ENCODE measurements at places on chromosomes 5 and 9. TPM values are rescaled to one million over a fixed set of nuclear protein-coding genes. Genes with fewer than 3 reads are reported as not detected.

- no peak for DNase-seq
These were observed 11.7 kb upstream of the SETX start for GRCh38 chr9:132366481-132366880.

DNA sequence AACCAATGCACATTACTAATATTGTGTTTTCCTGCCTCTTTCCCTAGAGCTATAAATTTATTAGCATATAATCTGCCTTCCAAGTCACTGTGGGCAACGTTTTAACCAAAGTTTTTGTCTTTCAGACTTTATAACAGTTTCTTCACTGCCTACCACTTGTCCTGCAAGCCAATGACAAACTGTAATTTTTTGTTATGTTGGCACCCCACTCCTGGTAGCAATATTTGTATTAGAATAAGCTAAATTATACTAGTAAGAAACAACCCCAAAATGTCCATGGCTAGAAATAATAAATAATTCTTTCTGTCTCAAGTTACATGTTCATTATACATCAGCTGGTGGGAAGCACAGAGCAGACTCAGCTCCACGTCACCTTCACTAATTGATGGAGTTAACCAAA is 51.7 kb downstream of the ATPSCKMT start:
- no peak for DNase-seq

DNA sequence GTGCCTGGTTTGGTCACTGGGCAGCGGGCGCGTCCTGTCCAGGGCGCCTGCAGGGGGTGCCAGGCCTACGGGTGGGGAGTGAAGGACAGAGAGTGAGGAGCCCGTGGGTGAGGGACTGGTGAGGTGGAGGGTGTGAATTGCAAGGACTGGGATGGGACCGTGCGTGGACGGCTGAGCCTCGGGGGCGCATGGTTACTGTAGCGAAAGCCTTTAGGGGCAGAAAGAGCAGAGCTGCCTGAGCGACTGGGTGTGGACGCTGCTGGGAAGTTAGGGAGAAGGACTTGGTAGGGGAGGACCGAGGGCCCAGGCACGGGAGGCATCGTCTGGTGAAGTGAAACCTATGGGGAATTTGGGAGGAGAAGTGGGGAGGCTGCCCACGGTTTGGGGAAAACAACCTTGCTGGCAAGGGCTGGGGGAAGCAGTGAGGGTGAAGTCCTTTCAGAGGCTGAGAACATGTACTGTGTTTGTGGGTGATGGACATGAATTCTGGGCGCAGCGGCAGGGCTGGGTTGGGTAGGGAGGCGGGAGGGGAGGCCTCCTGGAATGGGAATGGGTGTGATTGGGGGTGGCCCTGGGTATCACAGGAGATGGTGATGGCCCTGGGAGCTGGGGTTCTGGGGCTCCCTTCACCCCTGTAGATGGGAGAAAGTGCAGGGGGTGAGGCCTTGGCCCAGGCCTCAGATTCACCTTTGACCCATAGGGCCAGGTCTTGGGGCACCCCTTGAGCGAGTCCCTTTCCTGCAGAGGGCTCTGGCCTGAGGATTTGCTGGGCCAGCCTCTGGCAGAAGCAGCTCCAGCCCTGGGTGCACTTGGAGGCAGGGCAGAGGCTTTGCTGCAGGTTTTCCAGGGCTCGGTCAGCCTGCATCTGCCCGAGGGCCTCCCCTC is 1.7 kb upstream of the TOR4A start:
- DNase-seq, result no peak

DNA sequence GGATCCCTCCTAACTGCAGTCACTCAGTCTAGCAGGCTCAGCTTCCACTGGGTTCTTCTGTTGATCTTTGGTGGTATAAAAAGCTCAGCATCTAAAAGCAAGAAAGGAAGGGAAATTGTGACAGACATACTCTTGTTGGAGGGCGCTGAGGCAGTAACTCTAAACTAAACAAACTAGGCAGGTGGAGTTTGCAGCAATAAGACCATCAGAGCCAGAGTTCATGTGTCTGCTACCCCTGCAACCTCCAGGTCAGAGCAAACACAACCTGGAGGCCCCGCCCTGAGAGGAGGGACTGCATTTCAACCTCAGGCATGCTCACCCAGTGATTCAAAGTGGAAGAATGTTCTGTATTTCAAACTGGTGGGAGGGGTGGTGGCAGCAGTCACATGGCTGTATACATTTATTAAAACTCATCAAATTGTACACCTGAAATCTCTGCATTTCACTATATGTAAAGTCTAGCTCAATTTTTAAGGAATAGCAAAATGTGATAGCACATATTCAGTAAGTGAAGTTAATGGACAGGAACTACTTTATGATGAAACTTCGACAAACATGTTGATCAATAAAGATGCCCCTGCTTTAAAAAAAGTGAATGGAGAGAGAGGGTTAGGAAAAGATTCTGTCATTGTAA is 7.1 kb downstream of the ACTL7A start:
- DNase-seq, result no peak

- no peak for DNase-seq
These were observed 352.7 kb upstream of the GRAMD2B start for GRCh38 chr5:126070481-126070880.

DNA sequence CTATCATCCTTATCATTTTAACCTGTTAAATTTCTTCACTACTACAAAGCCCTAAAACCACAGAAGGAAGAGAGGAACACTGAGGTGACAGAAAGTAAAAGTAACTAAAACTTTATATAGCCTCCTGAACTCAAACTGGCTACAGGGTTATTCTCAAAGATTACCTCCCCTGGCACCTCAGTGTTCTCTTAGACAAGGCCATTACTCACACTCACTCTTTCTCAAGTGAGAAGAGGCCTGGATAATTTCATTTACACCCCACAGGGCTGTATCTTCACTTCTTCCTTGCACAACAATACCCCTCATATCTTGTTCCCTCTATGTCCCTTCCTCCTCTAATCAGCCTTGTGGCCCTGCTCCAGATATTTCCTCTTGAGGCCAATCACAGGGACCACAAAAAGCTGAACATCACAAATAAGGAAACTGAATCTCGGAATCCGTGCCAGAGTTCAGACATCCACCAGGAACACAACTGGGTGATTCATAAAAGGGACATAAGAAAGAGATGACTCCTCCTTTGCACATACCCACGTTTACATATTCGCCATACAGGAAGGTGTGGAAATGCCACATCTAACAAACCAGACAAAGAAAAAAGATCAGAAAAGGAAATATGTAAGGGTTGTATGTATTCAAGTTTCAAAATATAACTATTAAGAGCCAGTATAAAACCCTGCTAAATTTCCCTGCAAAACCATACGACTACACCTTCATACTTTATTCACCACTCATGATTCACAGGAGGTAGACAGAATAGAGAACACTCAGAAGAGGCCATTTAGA is 1.7 kb upstream of the KLHL3 start:
- peak; percentile 65 for DNase-seq

DNA sequence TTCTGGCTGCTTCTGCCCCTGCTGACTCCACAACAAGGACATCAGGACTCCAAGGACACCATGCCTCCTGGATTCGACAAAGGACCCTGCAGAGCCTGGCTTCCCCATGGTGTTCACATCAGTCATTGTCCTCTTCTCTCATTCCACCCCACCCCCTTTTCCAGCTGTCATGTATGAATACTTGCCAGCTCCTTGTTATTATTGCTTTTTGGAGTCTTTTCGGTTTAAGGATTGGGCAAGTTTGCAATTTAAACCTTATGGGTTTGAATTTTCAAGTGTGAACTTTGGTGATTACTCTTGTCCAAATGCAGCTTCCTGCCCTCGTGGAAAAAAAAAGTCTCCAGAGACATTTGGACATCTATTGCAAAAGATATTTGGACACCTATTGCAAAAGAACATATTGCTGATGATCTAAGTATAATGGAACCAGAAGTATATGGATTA is 14.2 kb upstream of the LVRN start:
- peak; percentile 55 for DNase-seq

GRCh38 chr9:100581661-100582060 is 3.8 kb downstream of the CAVIN4 start:
- DNase-seq, result no peak

- DNase-seq, result peak; percentile 16
These were observed 45.6 kb downstream of the CFAP90 start for GRCh38 chr5:7805379-7805778.

DNA sequence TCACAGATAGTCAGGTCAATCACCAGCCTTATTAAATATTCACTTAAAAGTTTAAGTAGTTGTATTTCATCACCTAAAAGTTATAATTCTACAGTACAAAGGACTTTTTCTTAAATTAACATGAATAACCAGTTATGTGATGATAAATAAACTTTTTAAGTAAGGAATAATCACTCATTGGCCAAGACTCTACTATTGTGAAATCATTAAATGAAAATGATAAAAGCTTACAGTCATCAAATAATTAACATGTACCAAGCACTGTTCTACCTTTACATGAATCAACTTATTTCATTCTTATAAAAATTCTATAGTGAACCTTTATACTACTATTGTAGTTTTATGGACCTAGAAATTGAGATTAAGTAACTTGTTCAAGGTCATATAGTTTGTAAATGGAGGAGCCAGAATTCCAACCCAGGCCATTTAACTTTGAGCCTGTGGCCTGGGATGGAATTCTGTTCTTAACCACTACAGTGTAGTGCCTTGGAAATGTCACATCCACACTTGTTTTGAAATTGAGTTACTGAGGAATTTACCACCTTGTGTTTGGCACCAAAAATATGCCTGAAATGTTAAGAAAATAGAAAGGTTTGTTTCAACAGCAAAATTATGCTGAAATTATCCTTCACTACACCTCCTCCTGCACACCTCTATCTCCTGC is 32.8 kb upstream of the MSANTD3 start:
- DNase-seq, result peak; percentile 27

DNA sequence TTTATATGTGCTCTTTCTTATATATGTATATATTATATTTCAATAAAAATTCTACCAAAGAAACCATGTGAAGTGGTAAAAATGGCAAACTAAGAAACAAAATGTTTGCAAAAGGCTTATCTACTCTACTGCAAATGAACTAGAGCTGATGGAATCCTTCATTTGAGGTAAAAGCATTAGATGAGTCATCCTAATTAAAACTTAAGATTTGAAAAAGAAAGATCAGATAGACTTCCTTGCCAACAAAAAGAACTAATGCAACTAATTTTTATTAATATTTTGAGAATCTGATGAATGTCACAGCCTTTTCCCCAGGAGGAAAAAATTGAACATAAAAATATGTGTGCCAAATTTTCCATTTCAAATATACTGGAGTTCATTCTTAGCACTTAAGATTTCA is 84.1 kb upstream of the SLCO4C1 start:
- no peak for DNase-seq

- DNase-seq, result peak; percentile 56
These were observed 1.1 kb upstream of the MAT2B start for GRCh38 chr5:163504079-163504931.

GRCh38 chr9:13665418-13666066 is 386.1 kb upstream of the MPDZ start:
- no peak for DNase-seq

DNA sequence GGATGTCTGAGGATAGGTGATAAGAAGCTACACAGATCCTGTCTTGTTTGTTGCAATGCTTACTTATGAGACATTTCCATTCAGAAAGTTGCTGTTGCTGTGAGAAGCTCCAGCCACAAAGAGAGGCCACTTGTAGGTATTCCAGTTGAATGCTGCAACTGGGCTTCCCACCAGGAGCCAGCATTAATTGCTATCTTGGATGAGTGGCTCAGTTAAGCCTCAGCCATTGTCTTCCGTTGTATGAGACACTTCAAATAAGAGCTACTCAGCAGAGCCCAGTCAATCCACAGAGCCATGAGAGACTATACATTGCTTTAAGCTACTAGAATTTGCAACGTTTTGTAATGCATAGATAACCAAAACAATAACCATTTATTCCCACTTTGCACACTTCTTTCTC is 104.3 kb upstream of the ARRDC3 start:
- no peak for DNase-seq

GRCh38 chr9:72089451-72090130 is 29.2 kb upstream of the C9orf57 start:
- DNase-seq, result no peak

- no peak for DNase-seq
These were observed 3.3 kb downstream of the MUSK start for GRCh38 chr9:110671849-110672248.

DNA sequence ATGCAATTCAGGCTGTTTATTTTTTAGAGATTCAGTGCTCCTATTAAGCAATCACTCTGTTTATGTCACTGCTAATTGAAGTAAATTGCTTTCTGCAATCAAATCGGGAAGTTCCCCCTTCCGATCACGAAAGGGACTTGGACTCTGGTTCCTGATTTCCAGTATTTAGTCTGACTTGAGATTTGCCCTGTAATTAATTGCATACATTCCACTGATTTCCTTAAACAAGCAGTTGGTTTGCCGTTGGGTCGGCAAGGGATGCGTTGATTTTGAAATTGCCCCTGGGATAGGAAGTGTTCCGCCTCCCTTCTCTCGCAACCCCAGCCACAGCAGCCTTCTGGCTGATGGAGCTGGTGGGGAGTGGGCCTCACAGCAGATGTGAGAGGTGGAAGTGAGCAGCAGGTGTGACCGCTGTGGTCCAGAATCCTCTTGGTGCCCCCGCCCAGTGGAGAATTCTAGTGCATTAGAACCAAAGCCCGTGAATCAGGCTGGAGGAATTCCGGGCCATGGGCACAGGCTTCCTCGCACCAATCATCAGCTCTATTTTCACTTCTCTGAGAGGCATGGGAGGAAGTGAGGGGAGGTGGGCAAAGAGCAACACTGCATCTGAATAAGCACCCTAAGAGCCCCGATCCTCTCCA is 102.5 kb downstream of the SPRY4 start:
- no peak for DNase-seq

- no peak for DNase-seq
These were observed 69.6 kb downstream of the DAB2IP start for GRCh38 chr9:121721058-121721350.

RAPGEF6 gene
- total RNA-seq, result 22.3 TPM

CERT1 gene
- 12.8 TPM for total RNA-seq

FREM1 gene
- 54.4 TPM for total RNA-seq

PTPDC1 gene
- total RNA-seq, result 11.8 TPM

OR1Q1 gene
- not detected for total RNA-seq

LECT2 gene
- total RNA-seq, result not detected

Data from cardiac muscle cell (in vitro differentiated cells and primary cell).